ENCODE measurements at places on chromosomes 2 and 18.

- DNase-seq, result no peak
These were observed 57.5 kb upstream of the TMEM178A start for GRCh38 chr2:39608263-39608575.

DNA sequence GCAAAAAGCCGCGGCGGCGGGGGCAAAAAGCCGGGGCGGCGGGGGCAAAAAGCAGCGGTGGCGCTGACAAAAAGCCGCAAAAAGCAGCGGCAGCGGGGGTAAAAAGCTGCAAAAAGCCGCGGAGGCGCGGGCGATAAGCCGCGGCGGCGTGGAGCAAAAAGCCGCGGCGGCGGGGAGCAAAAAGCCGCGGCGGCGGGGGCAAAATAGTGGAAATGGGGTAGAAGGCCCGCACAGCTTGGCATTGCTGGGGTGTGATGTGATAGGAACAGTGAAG, 450.1 kb downstream of the ANKRD30B start:
- DNase-seq, result no peak

GRCh38 chr18:76380791-76381405, 114.1 kb downstream of the ZNF516 start:
- no peak for DNase-seq

GRCh38 chr18:58055890-58056558, 12.0 kb downstream of the NEDD4L start:
- DNase-seq, result no peak

DNA sequence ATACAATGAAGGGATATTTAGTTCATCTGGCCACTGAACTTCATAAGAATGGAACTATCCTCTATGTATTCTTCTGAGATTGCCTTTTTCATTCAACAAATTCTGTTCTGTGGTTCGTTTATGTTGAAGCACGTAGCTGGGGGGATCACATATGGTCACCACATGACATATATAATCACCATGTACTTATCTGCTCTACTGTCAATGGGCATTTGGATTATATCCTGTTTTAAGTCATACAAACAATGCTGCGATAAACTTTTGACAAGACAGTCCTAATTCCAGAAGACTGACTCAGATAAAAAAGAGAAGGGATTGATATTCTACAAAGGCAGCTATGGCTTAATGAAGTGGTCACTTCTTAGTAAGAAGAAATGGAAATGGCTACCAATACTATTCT, 116.0 kb upstream of the CCDC195 start:
- DNase-seq, result no peak

GRCh38 chr2:31997653-31998052, 13.2 kb downstream of the MEMO1 start:
- no peak for DNase-seq
